ENCODE measurements at places on chromosomes 2 and 18.

DNA sequence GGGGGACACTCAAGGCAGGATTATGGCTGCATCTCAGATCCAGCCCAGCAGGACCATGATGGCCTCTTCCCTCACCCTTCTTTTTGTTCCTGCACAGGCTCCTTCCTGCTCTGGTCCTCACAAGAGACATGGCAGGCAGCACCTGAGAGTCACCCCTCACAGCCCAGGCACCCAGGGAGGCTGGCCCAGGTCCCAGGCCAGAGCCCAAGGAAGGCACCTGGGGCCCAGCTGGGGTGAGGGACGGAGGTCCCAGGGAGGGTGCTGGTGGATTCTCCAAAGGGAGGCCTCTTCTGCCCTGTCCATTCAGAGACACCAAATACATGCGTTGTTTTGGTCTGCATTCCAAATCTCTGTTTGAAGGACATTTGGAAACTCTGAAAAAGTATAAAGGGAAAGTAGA is 285.4 kb upstream of the HS6ST1 start:
- DNase-seq = no peak

DNA sequence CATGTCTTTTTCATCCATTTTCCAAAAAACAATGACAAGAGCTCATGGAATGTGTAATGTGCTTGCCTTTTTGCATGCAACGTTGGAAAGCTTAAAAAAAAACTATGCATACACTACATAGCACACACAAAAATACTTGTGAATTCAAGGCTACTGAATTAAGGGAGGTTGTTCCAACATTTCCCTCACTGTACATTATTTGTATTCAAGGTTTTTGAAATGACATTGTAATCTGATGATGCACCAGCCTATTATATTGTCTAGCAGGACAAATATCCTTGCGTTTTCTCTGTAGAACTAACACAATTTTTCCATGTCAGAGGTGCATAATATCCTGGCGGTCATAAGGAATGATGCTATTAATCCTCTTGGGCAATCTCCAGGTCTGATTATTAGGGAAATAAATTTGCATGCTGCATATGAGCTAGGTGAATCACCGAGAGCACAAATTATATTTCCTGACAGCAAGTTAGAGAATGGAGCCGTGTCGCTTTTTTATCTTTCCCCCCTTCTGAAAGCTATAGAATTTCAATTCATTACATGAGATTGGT is 836.9 kb upstream of the FANCL start:
- DNase-seq = no peak

GRCh38 chr18:9392726-9393125 is 58.2 kb downstream of the TWSG1 start:
- DNase-seq = no peak

DNA sequence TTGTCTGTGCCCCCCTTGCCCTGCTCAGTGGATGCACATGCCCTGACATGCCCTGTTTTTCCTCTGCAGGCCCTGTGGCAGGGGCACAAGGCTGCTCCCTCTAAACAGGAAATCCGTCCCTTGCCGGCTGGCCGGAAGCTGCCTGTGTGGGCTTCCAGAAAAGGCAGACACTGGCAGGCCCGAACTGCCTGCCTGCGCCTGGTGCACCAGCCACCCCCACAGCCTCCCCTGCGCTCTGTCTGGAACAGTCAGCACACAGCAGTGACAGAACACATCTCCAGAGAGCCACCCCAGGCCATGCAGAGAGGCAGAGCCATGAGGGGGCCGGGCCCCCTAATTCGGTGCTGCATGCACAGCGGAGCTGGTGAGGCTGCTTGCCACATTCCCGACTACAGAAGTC is 33.5 kb downstream of the LOXHD1 start:
- no peak for DNase-seq

- no peak for DNase-seq
These were observed 200.0 kb downstream of the PIK3C3 start for GRCh38 chr18:42155024-42155423.

GRCh38 chr18:58544179-58544578 is 84.7 kb downstream of the ALPK2 start:
- no peak for DNase-seq

DNA sequence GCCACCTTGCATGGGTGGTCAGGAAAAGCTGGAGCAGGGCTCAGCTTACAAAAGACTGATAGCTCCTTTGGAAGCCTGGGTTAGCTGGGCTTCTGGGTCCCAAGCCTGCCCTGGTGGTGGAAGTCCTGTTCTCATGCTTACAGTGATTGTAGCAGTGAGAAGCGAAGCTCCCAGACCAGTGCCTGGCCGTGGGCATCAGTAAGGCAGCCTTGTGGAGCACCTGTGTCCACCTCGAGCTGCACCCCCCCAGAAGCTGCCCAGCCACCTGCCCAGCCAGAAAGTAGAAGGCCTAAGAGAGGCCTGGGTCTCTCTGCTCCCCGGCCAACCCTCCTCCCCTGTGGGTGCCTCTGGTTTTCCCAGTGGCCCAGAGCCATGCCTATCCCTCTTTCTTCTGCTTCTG is 10.5 kb downstream of the GLI2 start:
- no peak for DNase-seq

DNA sequence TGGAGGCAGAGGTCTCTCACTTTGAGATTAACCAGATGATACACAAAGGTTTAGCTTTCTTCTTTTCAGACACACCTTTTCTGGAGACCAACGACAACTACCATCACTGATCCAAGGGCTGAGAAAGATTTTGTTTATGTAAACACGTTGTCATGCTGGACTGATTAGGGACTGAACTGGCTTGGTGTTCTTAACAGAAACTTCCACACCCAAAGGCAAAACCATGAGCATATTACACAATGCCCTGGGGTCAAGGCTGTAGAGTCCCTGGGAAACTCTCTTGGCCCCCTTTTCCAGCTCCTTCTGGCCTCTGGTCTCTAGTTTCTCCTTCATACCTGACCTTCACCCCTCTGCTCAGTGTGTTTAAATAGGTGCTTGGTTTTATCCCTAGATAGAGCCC is 447.0 kb upstream of the TCF4 start:
- DNase-seq = no peak

- no peak for DNase-seq
These were observed 56.3 kb upstream of the UBXN4 start for GRCh38 chr2:135685361-135685760.
